Muscle of leg (tissue), 16 donors: ENCODE measurements at places on chromosomes 3 and 15.

GRCh38 chr15:39621210-39621609, 40.3 kb downstream of the THBS1 start:
- peak; percentile 33 for DNase-seq

DNA sequence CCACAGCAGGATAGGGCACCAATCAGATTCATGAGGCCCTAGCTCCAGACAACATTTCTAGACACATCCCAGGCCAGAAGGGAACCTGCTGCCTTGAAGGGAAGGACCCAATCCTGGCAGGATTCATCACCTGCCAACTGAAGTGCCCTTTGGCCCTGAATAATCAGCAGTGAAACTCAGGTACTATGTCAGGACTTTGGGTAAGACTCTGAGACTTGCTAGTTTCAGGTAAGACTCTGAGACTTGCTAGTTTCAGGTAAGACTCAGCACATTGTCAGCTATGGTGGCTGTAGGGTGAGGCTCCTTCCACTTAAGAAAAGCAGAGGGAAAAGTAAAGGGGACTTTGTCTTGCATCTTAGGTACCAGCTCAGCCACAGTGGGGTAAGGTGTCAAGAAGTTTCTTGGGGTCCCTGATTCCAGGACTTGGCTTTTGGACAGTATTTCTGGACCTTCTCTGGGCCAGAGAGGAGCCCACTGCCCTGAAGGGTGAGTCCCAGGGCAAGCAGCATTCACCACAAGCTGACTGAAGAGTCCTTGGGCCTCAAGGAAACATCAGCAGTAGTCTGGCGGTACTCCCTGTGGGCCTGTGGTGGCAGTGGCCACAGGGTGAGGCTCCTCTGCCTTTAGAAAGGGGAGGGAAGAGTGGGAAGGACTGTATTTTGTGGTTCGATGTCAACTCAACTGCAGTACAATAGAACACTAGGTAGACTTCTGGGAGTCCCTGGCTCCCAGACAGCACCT, 13.7 kb upstream of the COL8A1 start:
- DNase-seq = no peak

DNA sequence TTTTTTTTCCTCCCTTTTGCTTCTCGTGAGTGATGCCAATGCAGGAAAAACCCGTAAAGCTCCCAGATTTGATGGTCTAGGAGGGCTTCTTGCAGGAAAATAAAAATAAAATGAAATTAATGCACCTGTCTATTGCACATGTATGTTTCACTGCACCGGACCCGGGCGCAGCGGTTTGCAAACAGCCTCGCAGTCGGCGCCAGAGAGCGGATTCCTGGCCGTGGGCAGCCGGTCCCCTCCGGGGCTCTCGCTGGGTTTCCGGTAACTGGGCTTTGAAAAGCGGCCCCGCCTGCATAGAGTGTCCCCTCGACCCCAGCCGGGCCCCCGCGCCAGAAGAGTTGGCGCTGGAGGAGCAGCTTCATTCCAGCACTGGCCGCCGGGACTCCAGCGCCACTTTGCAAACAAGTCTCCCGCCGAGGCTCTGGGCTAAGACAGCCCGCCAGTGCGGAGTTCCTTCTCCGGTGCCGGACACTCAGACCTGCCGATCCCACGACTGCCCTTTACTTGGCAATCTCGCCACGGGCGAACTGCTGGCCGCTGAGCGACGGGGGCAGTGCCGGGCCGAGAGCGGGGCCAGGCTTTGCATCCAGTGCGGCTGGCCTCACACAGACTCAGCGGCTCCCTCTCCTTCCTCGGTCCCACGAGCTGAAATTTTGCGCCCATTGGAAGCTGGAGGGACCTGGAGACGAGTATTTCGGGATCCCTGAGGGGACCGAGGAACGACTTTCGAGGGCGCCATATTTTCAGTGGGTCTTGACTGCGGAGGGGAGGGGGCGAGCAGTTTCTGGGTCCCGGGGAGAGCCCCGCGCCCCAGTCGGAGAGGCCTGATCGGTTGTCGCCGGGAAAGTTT, 225.9 kb upstream of the C2CD4B start:
- DNase-seq = peak; percentile 64

- no peak for DNase-seq
Measured at GRCh38 chr3:128855569-128855968, 23.9 kb upstream of the ACAD9 start.

GRCh38 chr3:177571271-177571943, 374.1 kb upstream of the TBL1XR1 start:
- no peak for DNase-seq

DNA sequence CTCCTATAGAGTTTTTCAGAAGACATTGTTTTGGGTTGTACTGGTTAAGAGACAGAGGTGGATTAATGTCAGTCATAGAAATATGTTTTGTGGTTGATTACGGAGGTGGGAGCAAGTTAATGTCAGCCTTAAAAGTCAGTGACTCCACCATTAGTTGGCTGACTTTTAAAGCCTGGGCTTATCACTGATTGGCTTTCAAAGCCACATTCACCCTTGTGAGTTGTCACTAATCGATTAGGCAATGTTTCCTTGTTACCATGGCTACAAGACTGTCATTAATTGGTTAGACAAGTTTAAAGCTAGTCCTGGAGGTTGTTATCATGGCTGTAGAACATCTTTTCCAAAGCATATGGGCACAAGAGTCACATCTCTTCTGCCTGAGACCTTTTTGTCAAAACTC, 73.0 kb downstream of the NEO1 start:
- no peak for DNase-seq

DNA sequence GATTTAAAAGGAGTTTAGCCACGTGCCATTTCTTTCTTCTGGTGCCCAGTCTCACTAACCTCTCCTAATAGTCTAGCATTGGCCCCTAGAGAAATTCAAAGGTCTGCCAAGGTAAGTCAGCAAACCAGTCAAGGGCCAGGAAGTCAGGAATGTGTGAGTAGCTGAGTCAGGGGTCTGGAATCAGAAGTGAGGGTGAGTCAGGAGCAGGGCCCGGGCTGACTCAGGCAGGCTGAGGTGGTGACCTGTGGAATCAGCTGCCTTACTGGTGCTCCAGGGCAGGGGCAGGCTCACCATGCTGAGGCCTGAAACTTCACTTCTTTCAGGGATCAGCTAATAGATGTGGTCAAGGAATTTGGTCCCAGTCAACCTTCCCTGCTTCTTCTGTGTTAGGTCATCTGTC, 105.8 kb upstream of the MYZAP start:
- no peak for DNase-seq

GRCh38 chr3:54827776-54828175, 100.1 kb downstream of the LRTM1 start:
- no peak for DNase-seq

GRCh38 chr3:156160647-156161046, 40.3 kb downstream of the KCNAB1 start:
- no peak for DNase-seq

GRCh38 chr3:193982258-193982659, 153.7 kb upstream of the HES1 start:
- peak; percentile 96 for DNase-seq

GRCh38 chr15:73051391-73051806, 864 bp upstream of the NEO1 start:
- no peak for DNase-seq

DNA sequence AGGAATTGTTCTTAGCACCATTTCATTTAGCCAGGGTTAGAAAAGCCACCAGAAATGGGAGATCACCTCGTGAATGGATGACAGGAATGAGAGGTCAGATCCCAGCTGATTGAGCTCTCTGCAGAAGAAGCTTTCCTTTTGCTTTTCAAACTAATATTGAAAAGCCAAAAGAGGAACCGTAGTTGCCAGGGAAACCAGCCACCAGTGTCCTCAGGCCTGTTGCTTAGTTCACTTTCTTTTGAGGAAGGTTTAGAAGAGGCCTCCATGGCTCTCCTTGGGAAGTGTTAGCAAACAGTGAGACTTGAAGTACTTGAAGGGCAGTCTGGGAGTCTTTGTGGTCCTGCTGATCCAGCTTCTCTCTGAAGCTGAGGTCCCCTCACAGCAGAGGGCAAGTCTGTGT, 7.4 kb upstream of the CCK start:
- DNase-seq = peak; percentile 30
